ENCODE measurements at places on chromosomes 2 and 18.
A peak's percentile ranks its signal among the peaks of the same experiment; 100 is the strongest.

- no peak for DNase-seq
These were observed 518.2 kb downstream of the NRXN1 start for GRCh38 chr2:50513724-50514123.

DNA sequence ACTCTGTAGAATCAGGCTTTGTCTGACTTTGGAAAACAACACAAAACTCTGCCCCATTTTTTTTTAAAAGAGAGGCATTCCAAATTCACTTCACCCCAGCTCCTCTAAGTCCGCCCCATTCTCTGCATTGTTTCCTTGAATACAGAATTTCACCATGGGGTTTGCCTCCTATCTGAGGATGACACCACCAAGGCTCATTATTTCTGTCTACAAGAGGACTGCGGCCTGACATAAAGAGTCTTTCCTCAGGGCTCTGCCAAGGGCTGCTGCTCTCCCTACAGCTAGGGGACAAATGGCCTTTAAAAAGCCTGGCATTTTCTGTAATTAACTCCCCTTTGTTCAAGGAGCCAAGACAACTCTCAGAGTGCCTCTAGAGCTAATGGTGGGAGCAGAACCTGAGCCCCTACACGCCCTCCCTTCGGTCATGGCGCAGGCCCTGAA is 4.6 kb downstream of the CHST10 start:
- DNase-seq: no peak

GRCh38 chr18:74631623-74632350 is 34.1 kb downstream of the ZNF407 start:
- no peak for DNase-seq

DNA sequence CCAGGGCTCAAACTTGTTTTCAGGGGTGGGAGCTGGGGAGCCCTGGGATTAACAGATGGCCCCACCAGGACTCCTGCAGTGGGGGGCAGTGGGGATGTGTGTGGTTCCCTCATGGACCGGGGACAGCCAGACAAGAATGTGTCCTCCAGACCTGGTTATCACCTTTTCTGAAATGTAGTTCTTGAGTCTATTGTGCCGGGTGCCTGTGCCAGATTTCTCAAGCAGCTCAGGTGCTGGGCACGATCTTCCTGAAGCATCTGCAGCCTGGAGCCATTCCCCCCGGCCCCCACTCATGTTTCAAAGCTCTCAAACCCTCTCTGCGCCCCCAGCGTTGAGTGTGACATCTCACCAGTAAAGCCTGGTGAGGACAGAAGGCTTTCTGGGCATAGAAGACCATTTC is 48.4 kb upstream of the HAAO start:
- DNase-seq: no peak

DNA sequence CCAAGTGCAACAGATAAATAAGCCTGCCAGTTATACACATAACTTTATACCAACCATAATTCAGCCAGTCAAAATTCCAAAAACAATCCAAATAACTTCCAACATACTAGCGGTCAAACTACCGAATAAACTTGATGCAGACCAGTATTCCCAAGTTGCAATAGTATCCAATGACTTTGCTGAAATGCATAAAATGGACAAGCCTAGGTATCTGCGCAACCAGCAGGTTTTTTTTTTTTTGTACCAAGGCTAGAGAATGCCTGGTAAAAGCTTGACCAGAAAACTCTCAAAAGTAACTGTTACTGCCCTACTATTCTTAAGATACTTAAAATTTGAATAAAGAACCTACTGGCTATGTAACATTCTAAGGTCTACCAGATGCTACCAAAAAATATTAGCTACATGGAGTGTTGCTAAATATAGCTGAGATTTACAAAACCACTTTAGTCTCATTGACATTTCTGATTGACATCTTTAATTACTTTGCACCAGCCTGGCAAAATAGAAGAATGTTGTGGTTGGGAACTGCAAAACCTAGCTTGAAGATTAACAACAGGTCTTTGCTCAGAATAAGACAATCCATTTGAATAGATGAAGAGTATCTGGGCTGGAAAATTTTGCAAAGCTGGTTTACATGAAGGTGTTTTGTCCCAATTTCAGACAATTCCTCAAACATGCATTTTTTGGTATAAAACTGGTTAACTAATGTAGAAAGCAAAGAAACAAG is 7.3 kb downstream of the SRSF7 start:
- DNase-seq: no peak

GRCh38 chr2:173272849-173273248 is 81.8 kb upstream of the CDCA7 start:
- DNase-seq: no peak

DNA sequence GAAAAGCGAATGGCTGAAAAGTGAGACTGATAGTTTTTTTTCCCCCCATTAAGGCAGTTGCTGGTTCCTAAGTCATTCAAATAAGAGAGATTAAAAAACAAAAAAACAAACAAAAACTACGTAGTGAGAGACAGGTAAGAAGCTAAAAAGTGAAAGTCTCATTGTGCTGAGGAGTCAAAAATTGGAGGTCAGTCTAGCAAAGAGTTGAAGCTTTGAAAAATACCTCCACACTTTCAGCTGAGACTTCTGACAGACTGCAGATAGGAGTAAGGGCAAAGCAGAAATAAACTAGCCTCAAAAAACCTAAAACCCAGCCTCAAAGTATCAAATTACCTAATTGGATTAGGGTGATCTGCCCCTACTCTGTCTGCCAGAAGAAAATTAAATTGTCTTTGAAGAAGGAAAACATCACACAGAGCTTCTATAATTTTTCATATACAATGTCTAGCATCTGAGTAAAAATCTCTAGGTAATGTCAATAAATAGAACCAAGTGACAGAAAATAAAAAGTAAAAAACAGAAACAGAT is 10.9 kb upstream of the EIF2AK3 start:
- no peak for DNase-seq

- DNase-seq: no peak
These were observed 97.9 kb upstream of the TAF1B start for GRCh38 chr2:9745153-9745899.

GRCh38 chr18:24801001-24801400 is 340.6 kb downstream of the HRH4 start:
- DNase-seq: no peak

DNA sequence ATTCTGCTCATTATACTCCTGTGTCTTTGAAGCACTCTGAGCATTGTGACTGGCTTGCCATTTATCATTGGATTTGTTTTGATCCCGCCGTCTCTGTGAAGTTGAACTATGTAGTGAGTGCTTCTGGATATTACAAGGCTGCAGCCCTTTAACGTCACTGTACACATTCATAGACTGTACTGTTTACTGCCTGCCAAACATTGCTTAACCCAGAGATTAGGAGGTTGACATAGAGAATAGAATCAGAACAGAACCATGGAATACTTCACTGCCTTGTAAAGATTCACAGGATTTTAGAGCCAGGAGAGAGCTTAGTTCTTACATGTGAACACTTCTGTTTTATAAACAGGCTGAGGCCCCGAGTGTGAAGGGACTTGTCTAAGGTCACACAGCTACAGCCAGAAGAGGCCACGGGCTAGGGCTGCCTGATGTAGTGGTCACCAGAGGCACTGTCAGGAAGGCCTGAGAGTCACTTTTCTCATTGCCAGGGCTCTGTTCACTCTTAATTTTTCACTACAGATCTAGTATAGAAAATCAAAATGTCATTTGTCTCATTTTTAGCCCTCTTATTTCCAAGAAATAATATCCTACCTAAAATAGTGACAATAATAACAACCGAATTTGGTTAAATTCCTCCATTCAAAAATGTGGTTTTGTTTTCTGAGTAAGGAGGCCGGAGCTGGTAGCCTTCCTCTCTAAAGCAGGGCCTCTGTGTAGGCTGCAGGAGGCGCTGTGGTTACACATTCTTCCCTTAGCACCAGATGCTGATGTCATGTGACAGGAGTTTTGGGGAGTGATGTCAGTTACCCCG is 87.9 kb downstream of the UGGT1 start:
- peak; percentile 71 for DNase-seq

DNA sequence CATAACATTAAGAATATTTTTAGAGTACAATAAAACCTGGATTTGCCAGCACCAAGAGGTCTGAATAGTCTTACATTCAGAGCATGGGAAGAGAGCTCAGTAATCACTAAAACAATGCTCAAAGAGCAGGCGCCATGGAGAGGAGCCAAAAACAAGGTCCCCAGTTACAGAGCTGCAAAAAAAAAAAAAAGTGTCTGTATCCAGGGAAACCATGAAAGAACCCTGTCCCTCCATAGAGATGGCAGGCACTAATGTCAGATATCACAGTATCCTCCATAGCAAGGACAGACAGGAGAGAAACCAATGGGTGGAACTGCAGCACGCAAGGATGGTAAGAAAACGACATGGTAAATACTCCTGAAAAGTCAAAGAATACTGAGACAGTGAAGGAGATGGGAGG is 19.5 kb downstream of the FBXO15 start:
- no peak for DNase-seq

DNA sequence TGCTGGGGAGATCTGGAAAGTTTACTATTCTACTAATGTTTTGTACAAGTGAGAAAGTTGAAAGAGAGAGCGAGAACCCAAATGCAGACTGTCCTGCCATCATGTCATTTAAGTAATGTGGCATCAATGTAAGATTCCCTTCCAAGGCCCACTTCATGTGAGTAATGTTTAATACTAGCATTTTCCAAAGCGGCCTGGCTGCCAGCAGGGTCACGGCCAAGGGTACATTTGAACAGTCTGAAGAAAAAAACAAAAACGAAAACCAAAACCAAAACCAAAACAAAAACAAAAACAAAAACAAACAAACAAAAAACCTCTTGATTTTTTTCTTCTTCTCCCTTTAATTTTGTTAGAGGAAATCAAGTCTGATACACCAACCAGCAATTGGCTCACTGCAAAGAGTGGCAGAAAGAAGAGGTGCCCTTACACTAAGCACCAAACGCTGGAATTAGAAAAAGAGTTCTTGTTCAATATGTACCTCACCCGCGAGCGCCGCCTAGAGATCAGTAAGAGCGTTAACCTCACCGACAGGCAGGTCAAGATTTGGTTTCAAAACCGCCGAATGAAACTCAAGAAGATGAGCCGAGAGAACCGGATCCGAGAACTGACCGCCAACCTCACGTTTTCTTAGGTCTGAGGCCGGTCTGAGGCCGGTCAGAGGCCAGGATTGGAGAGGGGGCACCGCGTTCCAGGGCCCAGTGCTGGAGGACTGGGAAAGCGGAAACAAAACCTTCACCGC is 2.2 kb downstream of the HOXD10 start:
- DNase-seq: no peak

DNA sequence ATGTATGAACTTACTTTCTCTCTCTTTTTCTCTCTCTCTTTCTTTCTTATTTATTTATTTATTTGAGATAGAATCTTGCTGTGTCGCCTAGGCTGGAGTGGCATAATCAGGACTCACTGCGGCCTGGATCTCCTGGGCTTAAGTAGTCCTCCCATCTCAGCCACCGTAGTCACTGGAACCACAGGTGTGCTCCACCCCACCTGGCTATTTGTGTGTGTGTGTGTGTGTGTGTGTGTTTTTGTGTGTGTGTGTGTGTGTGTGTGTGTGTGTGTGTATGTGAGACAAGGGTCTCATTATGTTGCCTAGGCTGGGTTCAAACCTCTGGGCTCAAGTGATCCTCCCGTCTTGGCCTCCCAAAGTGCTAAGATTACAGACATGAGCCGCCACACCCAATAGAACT is 64.3 kb downstream of the KIAA1328 start:
- no peak for DNase-seq

DNA sequence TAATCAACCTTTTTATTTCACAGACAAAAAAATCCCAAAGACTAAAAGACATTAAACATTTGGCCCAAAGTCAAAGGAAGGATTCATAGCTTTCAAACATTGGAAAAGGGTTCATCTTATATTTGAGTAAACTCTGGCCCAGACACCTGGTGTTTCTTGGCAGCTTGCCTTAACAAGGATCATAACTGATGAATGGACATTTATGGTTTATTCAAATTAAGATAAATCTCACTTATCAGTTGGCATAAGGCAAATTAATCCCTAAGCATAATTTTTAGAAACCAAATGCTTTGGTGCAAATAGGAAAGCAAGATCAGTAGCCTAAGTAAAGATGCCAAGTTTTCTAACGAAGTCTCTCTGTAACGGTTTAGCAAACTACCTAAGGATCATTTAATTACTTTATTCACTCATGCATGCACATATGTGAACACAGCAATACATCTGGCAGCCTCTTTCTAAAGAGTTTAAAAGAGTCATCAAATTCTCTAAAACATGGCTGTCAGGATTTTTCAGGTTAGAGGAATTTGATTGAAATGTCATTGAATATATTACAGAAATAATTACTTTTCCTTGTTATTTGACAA is 323.4 kb upstream of the RBMS1 start:
- DNase-seq: no peak

DNA sequence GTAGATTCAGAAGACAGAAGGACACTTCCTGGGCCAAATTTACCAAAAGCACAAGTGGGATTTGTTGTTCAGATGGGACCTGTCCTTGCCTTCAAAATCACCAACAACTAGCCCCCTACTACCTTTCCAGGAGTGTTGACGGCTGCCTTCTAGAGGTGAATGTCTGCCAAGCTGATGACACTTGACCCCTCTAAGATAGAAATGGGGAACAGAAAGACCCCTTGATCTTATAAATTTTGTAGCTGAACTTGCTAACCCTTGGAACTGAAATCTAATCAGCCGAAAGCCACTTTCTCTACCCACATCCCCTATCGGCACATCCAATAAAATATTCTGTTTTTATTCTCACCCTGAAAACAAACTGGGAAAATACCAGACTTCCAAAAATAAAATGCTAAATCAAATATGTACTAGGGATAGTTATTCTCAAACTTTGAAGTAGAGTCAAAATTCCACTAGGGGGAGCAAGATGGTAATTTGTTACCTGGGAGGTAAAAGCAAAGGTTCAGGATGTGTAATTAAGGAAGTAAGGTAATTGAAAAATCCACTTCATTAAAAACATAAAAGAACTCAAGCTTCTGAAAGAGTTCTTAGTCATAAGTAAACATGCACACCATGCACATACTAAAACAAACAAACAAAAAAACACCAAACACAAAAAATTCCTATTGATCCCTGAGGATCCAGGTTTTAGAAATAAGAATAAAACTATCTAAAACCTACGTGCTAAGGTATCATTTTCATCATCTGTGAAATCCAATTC is 119.2 kb downstream of the ANKRD44 start:
- no peak for DNase-seq

DNA sequence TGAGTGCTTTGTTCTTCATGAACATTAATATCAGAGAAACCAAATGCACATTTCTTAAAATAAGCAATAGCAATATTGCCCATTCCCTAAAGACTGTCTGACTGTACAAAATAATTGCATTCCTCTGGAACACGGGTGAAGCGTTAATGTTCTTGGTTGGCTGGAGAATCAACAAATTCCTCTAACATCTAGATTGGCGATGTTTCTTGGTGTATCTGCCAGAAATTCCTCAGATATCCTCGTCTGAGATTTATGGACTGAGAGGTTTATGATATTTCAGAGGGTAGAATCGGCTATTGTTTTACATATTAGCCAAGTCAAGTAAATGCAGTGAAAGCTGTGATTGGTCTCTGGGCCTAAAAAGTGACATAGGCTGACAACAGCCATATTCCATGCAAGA is 27.1 kb upstream of the SPTBN1 start:
- DNase-seq: no peak

All from activated effector memory CD4-positive, alpha-beta T cell treated with anti-CD3 and anti-CD28 coated beads, Interleukin-2, amount 50 U/mL, for 16 hours (primary cell).